Right ventricle myocardium superior (tissue), 1 donor: ENCODE measurements at places on chromosomes 4 and X. TPM values are rescaled to one million over a fixed set of nuclear protein-coding genes. Genes with fewer than 3 reads are reported as not detected.

The GAGE12H gene
- total RNA-seq: not detected

The MAPK10 gene
- total RNA-seq: 4.0 TPM

The TCEAL6 gene
- not detected for total RNA-seq

The ASB9 gene
- 0.70 TPM for total RNA-seq

The MAGEA1 gene
- not detected for total RNA-seq

The ZAR1 gene
- total RNA-seq: not detected

The TCP11X2 gene
- not detected for total RNA-seq

The SMR3B gene
- not detected for total RNA-seq

The CACNA1F gene
- 0.11 TPM for total RNA-seq

The USP17L19 gene
- not detected for total RNA-seq
